CD8-positive, alpha-beta memory T cell (primary cell): ENCODE measurements at places on chromosomes 5 and 9. TPM values are rescaled to one million over a fixed set of nuclear protein-coding genes. Genes with fewer than 3 reads are reported as not detected.
A peak's percentile ranks its signal among the peaks of the same experiment; 100 is the strongest.

- no peaks in the 10 kb centered on the region for H3K36me3 ChIP-seq
- H3K27ac ChIP-seq, result no peak overlapping the region
- peaks cover 4% of the 10 kb centered on the region for H3K4me1 ChIP-seq
- DNase-seq, result peak; percentile 53
These were observed 21.8 kb upstream of the TTC1 start for GRCh38 chr5:159987031-159987674.

The IARS1 gene
- 230 TPM for total RNA-seq

DNA sequence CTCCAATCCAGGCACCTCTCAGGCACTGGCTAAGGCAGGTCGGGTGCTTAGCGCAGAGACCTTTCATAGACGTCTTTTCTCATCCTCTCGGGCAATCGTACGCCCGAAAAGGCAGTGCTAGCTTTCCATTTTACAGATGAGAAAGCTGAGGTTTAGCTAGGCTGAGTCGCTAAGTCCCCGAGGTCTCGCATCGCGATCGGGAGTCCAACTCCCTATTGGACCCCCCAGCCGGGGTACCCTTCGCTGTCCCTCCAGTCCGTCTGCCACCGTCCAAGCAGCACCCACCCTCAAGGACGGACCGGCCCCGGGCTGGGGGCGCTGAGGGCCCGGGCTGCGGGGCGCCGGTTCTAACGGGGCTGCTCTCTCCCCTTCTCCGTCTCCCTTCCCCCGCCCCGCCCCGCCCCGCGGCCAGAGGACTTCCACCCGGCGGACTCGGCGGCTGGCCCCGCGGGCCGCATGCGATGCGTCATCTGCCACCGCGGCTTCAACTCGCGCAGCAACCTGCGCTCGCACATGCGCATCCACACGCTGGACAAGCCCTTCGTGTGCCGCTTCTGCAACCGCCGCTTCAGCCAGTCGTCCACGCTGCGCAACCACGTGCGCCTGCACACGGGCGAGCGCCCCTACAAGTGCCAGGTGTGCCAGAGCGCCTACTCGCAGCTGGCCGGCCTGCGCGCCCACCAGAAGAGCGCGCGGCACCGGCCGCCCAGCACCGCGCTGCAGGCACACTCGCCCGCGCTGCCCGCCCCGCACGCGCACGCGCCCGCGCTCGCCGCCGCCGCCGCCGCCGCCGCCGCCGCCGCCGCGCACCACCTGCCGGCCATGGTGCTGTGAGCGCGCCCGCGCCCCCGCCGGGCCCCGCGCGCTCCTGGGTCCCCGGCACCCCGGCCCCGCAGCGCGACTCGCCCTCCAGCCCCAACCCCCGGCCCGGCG, 12.5 kb upstream of the EXOSC2 start:
- H3K27me3 ChIP-seq, result no peaks in the 10 kb centered on the region
- peak; percentile 40 for DNase-seq
- H3K4me3 ChIP-seq, result peak overlapping the region; percentile 43
- no peaks in the 10 kb centered on the region for H3K4me1 ChIP-seq

- H3K27ac ChIP-seq, result no peak overlapping the region
- no peaks in the 10 kb centered on the region for H3K4me1 ChIP-seq
- DNase-seq, result no peak
- H3K4me3 ChIP-seq, result no peak overlapping the region
- H3K27me3 ChIP-seq, result no peaks in the 10 kb centered on the region
- no peaks in the 10 kb centered on the region for H3K36me3 ChIP-seq
These were observed 337.9 kb upstream of the RFX3 start for GRCh38 chr9:3863686-3864085.

The DROSHA gene
- total RNA-seq, result 64.1 TPM

DNA sequence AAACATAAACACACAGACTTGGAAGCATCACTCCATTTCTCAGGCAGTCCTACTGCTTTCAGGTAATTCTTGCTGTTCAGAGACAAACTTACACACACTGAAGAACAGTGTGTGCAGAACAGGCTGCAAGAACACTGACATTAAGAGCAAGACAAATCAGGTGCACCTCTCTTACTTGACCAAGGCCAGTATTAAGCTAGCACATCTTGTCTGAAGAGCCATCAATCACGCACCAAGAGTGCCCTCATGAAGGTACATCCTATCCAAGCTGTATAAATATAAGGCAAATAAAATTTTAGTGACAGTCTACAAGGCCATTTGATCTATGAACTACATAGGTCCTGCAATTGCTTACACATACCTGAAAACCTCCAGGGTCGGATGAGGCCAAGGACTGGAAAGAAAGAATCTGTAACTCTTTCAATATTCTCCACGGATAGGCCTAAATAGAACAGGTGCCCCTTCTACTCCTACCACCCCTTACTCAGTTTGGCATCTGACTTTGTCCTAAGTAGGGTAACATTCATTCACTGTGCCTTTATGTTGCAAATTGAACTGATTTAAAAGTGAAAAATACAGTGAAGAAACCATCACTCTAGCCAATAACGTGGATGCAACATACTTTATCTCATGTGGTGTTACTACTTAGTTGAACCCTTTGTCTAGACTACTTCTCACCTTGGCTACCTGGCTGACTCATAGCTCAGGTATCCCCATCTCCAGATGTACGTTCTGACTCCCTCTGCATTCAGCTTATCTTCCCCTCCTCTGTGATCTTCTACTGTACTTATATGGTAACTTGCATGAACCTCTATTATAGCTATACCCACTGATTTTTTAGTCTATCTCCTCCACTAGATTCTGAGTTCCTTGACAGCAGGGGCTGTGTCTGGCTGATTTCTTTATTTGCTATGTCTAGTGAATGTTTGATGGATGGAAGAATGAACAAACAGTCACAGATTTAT, 256.3 kb downstream of the KIAA0825 start:
- DNase-seq, result no peak
- H3K36me3 ChIP-seq, result no peaks in the 10 kb centered on the region
- H3K27me3 ChIP-seq, result no peaks in the 10 kb centered on the region
- H3K4me3 ChIP-seq, result no peak overlapping the region
- H3K4me1 ChIP-seq, result no peaks in the 10 kb centered on the region
- H3K27ac ChIP-seq, result no peak overlapping the region

DNA sequence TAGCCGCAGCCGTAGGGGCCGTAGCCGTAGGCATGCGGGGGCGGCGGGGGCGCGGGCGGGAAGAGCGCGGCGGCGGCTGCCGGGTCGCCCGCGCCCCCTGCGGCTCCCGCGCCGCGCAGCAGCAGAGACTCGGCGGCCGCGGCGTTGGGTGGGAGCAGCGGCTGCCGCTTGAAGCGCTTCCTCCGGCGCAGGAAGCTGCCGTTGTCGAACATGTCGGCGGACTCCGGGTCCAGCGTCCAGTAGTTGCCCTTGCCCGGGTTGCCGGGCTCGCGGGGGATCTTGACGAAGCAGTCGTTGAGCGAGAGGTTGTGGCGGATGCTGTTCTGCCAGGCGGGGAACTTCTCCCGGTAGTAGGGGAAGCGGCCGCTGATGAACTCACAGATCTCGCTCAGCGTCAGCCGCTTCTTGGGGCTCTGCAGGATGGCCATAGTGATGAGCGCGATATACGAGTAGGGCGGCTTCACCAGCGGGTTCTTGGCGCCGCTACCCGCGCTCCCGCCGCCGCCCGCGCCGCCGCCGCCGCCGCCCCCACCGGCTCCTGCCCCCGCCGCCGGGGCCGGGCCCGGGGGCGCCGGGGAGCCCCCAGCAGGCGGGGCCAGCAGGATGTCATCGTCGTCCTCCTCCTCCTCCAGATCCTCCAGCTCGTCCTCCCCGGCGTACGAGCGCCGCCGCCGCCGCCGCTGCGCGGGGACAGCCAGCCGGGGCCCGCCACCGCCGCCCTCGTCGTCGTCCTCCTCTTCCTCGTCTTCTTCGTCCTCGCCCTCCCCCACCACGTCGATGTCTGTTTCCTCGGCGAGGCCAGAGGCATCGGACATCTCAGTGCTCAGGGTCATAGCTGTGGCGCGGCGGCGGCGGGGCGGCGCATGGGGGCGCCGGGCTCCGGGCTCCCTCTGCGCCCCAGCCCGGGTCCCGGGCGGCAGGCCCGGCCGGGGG, 781 bp downstream of the FOXD1 start:
- peaks cover 82% of the 10 kb centered on the region for H3K27me3 ChIP-seq
- H3K4me1 ChIP-seq, result peaks cover 16% of the 10 kb centered on the region
- DNase-seq, result peak; percentile 43
- H3K27ac ChIP-seq, result no peak overlapping the region

The S100Z gene
- total RNA-seq, result 0.48 TPM

The SETD9 gene
- 15.0 TPM for total RNA-seq

- H3K27me3 ChIP-seq, result no peaks in the 10 kb centered on the region
- DNase-seq, result no peak
- no peaks in the 10 kb centered on the region for H3K4me1 ChIP-seq
- no peaks in the 10 kb centered on the region for H3K36me3 ChIP-seq
These were observed 11.7 kb upstream of the SPINK14 start for GRCh38 chr5:148156609-148157008.

The PTGS1 gene
- 0.44 TPM for total RNA-seq

- no peaks in the 10 kb centered on the region for H3K27me3 ChIP-seq
- no peak overlapping the region for H3K4me3 ChIP-seq
- H3K4me1 ChIP-seq, result no peaks in the 10 kb centered on the region
These were observed 104.0 kb downstream of the MAMDC2 start for GRCh38 chr9:70147651-70148050.

DNA sequence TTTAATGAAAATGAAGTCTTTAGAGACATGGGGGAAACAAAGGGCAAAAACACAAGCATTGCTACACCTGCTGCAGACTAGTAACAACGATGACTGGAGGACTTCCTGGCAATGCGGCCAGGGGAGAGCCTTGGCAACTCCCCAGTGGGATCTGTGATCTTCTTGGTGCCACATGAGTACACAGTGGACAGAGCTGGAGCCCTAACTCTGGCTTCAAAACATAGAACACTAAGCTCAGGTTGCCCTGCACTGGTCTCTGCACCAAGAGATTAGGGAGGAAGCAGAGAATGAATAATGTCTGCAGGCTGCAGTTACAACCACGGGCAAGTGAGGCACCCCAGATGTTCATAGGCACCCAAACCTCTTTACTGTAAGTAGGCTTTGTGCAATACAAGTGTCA, 91.1 kb downstream of the MRPS27 start:
- H3K4me3 ChIP-seq, result no peak overlapping the region
- no peaks in the 10 kb centered on the region for H3K27me3 ChIP-seq
- peaks cover 22% of the 10 kb centered on the region for H3K4me1 ChIP-seq
- H3K36me3 ChIP-seq, result peaks cover 15% of the 10 kb centered on the region
- no peak for DNase-seq

The FBP2 gene
- total RNA-seq, result not detected

DNA sequence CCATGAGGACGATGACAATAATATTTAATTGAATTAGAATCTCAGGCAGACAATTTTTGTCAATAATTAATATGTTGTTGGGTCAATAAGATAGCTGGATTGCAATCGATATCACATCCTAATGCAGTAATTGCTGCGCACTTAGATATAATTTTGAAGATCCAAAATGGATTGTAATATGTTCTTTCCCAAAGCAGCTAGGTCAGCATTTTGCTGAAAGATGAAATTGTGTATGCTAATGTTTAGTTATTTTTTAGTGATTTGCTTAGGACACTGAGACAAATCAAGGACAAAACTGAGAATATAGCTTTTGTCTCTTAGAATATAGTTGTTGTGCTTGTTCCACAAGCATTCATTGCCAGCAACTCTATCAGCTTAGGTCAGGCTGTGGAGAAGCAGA, 389.9 kb downstream of the MTRR start:
- no peaks in the 10 kb centered on the region for H3K4me1 ChIP-seq
- no peak overlapping the region for H3K27ac ChIP-seq
- no peaks in the 10 kb centered on the region for H3K27me3 ChIP-seq
- H3K4me3 ChIP-seq, result no peak overlapping the region
- no peaks in the 10 kb centered on the region for H3K36me3 ChIP-seq

The LRRTM2 gene
- not detected for total RNA-seq
